Stimulated activated CD4-positive, alpha-beta T cell treated with anti-CD3 and anti-CD28 coated beads, Interleukin-12 subunit alpha, Interleukin-12 subunit beta, amount 100 ng/mL, for 24 hours (primary cell): ENCODE measurements at places on chromosomes 13 and 19.
A peak's percentile ranks its signal among the peaks of the same experiment; 100 is the strongest.

GRCh38 chr19:50537306-50537685 lies 23.6 kb upstream of the ASPDH start:
- no peak for DNase-seq

- no peak for DNase-seq
Measured at GRCh38 chr19:51706885-51707284, 13.8 kb downstream of the SPACA6 start.

GRCh38 chr13:71634602-71635443 lies 232.2 kb downstream of the DACH1 start:
- no peak for DNase-seq

DNA sequence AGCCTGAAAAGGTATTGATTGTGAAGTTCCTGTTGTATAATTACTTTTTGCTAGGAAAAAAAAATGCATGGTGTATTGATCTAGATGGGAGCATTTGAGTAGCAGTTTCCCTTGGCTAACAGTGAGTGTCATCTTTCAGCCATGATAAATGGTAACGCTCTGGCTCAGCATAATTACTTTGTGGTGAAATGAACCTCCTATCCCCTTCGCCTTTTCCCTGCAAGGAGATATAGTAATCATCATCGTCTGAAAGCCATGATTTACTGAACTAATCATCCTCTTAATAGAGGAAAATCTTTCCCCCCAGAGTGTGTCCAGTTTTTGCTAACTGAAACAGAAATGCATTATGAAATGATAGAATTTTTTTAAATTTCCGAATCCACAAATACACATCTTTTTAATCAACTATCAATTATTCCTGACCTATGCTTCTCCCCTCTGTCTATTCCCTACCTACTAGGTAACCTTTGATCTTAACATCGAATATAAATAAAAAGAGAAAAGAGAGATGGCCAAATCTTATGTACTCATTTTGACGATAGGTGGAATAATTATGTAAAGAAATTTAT lies 88.7 kb downstream of the MAB21L1 start:
- no peak for DNase-seq

GRCh38 chr13:53250272-53250875 lies 221.8 kb downstream of the OLFM4 start:
- DNase-seq, result no peak

- no peak for DNase-seq
Measured at GRCh38 chr13:33722216-33722915, 95.6 kb upstream of the RFC3 start.

DNA sequence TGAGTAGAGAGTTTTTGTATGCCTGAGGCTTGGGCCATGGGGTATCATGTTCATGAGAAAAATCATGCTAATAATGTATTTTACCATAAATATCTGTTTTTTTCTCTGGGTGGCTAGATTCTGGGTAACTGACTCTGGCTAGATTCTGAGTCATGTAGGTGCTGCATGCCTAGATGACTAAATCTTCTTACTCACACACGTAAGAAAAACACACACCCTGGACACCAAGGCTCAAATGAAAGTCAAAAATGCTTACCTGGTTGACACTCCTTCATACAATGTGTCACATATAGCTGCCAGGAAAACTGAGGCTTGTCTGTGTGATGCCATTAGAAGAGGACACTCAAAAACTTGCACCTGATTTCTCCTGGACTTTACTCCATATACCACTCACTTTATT lies 597.4 kb upstream of the SLITRK1 start:
- no peak for DNase-seq

DNA sequence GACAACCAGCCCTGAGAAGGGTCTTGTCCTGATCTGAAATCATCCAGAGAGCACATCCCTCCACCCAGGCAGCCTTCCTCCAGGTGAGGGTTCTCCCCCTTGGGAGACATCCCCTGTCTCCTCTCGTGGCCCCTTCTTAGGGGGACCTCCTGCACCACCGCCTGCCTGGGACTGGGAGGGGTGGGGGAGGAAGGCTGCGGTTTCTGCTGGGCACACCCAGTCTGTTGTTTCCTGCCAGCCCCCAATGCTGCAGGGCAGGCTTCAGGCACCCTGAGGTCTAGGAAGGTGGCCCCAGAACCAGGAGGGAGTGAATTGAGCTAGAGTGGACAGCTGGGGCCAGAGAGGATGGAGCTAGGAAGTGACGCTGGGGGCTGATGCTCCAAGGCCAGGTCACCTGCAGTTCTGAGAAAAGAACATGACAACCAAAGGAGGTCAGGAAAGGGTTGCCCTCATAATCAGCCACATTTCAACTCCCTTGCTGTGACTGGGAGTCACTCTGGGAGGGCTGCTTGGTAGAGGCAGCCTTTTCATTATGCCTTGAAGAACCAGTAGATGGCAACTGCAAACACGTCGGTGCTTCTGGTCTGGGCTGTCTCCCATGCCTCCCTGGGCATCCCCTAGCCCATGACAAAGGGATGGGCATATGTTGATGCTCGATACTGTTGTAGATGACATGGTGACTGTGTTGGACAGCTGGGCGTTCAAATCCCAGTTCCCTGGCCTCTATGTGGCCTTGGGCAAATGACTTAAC lies 1.4 kb downstream of the ARHGEF18 start:
- no peak for DNase-seq

DNA sequence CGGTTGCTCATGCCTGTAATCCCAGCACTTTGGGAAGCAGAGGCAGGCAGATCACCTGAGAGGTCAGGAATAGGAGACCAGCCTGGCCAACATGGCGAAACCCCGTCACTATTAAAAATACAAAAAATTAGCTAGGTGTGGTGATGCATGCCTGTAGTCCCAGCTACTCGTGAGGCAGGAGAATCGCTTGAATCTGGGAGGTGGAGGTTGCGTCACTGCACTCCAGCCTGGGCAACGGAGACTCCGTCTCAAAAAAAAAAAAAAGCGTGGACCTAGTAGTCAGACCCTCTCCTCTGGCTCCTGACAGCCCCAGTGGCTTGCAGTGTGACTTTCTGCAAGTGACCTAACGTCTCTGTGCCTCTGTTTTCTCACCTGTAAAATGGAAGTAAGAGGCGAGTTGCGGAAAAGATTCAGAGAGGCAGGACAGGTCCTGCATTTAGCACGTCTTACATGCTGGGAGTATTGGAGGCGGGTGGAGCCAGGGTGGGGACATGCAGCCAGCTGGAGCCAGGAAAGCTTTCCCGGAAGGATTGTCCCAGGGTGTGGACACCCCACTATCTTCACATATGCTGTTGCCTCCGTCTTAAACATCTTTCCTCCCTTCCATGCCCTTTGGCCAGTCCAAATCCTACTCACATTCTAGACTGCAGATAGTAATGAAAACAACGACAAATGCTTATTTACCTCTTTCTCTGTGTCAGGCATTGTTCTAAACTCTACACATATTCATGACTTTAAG lies 2.9 kb downstream of the TUBB4A start:
- DNase-seq, result no peak

GRCh38 chr13:111213964-111214726 lies 99.0 kb downstream of the ARHGEF7 start:
- DNase-seq, result no peak

DNA sequence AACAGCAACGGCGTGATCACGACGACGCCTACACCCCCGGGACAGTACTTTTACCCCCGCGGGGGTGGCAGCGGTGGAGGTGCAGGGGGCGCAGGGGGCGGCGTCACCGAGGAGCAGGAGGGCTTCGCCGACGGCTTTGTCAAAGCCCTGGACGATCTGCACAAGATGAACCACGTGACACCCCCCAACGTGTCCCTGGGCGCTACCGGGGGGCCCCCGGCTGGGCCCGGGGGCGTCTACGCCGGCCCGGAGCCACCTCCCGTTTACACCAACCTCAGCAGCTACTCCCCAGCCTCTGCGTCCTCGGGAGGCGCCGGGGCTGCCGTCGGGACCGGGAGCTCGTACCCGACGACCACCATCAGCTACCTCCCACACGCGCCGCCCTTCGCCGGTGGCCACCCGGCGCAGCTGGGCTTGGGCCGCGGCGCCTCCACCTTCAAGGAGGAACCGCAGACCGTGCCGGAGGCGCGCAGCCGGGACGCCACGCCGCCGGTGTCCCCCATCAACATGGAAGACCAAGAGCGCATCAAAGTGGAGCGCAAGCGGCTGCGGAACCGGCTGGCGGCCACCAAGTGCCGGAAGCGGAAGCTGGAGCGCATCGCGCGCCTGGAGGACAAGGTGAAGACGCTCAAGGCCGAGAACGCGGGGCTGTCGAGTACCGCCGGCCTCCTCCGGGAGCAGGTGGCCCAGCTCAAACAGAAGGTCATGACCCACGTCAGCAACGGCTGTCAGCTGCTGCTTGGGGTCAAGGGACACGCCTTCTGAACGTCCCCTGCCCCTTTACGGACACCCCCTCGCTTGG lies 966 bp downstream of the JUNB start:
- DNase-seq, result peak; percentile 57

DNA sequence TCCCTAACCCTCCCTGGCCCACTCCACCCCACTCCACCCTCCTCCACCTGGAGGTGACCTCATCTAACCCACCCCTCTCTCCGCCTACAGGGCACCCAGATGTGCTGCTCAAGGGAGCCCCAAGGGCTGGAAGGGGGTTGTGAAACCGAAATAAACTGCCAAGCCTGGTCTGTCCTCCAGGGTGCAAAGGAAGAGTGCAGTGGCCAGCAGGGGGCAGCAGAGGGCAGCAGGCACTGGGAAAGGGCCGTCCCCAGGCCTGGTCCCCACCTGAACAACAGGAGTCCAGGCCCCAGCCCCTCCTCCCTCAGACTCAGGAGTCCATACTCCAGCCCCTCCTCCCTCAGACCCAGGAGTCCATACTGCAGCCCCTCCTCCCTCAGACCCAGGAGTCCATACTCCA lies 8.4 kb upstream of the BCAM start:
- DNase-seq, result peak; percentile 59

DNA sequence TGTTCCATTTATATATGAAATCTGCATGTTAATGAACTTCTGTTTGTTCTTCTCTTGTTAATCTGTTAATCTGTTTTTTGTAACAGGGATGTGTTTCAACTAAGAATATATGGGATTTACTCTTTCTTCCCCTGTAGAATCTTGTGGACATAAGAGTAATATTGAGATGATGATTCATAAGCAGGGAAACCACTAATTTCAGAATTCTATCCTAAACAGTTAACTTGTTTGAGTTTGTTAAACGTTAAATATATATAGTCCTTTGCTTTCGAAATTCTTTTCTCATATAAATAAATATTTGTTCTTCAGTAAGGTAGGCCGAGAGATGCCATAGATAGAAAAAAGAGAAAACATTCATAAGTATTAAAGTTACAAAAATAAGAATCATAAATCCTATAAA lies 1052.2 kb upstream of the SPRY2 start:
- DNase-seq, result no peak

GRCh38 chr13:104805346-104805745 lies 1730.1 kb downstream of the EFNB2 start:
- no peak for DNase-seq

GRCh38 chr19:51889934-51890333 lies 2.2 kb upstream of the ZNF577 start:
- no peak for DNase-seq

DNA sequence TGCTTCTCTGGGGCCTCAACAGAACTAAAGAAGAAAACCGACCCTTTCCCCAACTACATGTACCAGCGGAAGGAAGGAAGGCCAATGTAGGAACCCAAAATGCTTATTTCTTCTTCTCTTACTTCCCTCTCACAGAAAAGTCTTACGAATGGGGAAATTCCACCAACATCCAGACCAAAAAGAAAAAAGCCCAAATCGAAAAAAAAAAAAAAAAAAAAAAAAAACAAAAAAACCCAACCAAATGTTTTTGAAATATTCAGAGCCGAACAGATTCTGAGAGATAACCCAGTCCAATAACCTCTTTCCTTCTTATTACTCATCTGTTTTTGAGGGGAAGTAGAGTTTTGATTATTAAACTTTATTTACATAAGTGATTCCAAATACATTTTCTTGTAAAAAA lies 3.9 kb downstream of the PPM1N start:
- no peak for DNase-seq

DNA sequence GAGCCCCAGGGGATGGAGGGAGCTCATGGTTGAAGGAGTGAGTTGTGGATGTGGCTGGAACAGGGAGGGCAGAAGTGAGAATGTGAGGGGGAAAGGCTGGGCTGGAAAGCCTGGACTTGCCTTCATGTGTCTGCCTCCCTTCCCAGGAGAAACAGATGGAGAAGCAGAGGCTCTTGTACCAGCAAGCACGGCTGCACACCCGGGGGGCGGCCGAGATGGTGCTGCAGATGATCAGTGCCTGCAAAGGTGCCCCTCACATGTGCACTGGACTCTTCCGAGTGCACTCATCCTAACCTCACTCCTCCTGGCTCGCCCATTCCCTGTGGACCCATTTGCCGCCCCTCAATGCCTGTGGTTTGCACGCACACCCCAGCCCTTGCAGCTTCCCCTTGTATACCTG lies 83.2 kb downstream of the MAP4K1 start:
- DNase-seq, result no peak

GRCh38 chr13:106565127-106565775 lies 2.7 kb downstream of the ARGLU1 start:
- DNase-seq, result no peak

DNA sequence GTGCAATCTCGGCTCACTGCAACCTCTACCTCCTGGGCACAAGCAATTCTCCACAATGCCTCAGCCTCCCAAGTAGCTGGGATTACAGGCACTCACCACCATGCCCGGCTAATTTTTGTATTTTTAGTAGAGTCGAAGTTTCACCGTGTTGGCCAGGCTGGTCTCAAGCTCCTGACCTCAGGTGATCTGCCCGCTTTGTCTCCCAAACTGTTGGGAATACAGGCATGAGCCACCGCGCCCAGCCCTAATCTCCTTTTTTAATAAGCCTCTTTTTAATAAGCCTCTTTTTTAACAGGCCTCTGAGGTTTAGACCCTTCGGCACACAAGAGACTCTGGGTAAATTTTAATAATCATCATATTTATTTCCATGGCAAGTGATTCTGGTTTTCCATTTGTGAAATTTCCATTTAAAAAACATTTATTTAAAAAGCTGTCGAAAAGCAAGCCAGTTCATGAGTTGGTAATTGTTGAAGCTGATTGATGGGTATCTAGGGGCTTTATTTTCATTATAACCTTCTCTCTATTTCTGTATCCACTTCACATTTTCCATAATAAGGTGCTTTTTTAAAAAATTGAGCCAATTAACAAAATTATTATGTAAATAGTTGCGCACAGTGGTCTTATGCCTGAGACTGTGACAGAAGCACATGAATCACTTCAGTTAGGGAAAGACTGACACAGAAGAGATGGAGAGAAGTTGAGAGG lies 11.8 kb downstream of the POU2F2 start:
- no peak for DNase-seq

- DNase-seq, result no peak
Measured at GRCh38 chr19:18432275-18433014, 5.5 kb downstream of the ISYNA1 start.
